ENCODE measurements at places on chromosomes 3 and 15.

DNA sequence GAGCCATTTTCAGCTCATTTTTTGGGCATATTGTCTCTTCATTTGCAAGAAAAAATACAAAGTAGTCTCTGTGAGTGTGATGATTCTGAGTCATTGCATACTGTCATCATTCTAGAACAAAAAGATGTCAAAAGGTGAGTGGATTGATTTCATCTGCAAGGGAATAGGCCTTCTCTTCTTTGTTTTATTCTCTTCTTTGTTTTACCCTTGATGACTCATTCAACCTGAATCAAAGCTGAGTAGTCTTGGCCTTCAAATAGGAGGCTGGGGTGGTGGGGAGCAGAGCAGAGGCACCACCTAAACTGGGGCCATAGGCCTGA is 25.4 kb downstream of the CYP19A1 start:
- DNase-seq, result no peak

DNA sequence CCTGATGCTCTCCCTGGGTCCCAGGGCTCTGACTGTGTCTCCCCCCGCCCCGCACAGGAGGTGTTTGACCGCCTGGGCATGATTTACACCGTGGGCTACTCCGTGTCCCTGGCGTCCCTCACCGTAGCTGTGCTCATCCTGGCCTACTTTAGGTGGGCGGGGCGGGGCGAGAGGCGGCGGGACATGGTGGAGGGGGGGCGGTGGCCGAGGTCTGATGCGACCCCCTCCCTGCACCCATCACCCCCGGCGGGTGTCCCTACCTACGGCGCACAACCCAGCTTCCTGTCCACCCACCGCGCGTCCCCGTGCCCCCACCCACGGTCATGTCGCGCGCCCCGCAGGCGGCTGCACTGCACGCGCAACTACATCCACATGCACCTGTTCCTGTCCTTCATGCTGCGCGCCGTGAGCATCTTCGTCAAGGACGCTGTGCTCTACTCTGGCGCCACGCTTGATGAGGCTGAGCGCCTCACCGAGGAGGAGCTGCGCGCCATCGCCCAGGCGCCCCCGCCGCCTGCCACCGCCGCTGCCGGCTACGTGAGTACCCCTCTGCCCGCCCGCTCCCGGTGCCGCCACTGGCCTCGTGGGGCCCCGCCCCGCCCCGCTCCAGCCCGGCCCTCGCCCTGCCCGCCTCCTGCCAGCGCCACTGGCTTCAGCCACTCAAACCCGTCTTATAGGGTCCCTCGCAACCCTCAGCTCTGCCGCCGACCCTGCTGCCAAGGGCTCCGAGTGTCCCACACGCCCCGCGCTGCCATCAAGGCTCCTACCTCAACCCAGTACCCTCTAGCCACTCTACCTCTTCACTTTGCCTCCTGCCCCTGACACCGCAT is 21.0 kb downstream of the PTH1R start:
- no peak for DNase-seq

GRCh38 chr15:42102646-42103235 is 8.4 kb upstream of the PLA2G4D start:
- no peak for DNase-seq

- DNase-seq, result no peak
Observed at GRCh38 chr3:46971151-46971550, 5.4 kb downstream of the CCDC12 start.

DNA sequence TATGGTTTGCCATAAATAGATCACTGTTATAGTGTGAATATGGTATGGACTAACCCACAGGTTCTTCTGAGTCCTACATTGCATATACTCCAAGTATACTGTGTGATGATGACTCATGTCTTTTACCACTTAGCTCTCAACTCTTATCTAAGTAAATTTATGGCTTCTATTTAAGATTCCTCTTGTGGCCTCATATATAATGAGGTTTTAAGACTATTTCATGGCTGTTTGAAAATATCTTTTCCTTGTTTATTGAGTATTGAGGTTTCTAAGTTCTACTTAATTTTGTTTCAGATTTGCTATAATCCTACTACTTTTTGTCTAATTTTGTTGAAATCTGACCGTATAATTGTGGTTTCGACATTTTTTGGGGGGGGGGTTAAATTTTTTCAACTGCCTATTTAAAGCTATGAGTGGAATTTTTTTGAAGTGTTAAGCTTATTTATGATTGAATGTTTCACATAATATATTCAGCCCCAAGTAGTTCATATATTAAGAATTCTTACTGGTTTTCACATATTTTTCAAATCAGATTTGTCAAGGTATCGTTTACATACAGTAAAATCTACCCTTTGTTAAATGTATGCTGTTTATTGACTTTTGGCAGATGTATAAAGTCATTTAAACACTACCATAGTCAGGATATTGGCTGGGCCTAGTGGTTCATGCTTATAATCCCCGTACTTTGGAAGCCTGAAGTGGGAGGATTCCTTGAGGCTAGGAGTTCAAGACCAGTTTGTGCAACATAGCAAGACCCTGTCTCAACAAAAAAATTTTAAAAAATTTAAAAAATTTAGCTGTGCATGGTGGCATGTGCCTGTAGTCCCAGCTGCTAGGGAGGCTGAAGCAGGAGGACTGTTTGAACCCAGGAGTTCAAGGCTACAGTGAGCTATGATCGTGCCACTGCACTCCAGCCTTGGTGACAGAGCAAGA is 11.7 kb downstream of the SLC25A36 start:
- DNase-seq, result no peak

DNA sequence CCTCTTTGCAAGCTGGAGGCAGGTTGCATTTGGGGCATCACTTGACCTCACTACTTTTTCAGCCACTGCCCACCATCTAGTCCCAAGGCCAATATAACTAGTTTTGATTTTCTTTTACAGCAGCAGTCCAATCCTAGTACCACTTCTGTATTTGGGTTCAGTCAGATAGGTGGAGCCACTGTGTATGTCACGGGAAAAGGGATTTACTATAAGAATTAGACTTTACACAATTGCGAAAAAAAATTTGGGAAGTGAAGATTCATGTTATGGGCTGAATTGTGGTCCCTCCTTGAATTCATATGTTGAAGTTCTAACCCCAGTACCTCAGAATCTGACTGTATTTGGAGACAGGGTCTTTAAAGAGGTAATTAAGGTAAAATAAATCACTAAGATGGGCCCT is 37.4 kb upstream of the NMNAT3 start:
- DNase-seq, result no peak

GRCh38 chr3:20101041-20101440 is 60.8 kb downstream of the KAT2B start:
- no peak for DNase-seq

DNA sequence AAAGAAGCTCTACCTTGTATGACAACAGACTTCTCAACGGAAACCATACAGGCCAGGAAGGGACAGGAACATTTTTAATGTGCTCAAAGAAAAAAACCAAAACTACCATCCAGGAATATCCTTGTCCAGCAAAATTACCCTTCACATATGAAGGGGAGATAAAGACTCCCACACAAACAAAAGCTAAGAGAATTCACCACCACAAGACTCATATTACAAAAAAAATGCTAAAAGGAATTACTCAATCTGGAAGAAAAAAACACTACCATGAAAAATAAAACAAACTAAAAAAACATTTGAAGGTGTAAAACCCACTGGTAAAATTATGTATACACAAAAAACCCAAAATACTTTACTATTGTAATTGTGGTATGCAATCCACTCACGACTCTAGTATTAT is 57.2 kb downstream of the DLG1 start:
- DNase-seq, result no peak

- no peak for DNase-seq
Observed at GRCh38 chr3:46325645-46326300, 28.1 kb upstream of the CCR2 start.

GRCh38 chr3:12159227-12159601 is 502 bp upstream of the TIMP4 start:
- DNase-seq, result peak; percentile 48

DNA sequence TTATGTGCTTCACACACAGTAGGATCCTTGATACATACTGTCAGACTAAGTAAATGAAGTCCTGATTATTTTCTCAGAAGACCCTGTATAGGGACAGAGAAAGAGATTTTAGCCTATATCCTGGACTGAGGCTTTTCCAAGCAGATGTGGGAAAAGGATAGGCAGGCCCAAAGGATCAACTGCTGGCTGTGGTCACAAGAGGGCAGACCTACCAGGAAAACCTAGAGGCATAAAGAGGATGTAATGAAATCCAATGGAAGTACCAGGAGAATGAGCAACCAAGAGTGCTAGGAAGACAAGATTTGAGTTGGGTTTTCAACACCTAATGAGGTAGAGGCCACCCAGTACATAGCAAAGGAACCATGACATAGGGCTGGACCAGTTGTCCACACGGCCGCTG is 23.1 kb downstream of the DCLK3 start:
- no peak for DNase-seq

DNA sequence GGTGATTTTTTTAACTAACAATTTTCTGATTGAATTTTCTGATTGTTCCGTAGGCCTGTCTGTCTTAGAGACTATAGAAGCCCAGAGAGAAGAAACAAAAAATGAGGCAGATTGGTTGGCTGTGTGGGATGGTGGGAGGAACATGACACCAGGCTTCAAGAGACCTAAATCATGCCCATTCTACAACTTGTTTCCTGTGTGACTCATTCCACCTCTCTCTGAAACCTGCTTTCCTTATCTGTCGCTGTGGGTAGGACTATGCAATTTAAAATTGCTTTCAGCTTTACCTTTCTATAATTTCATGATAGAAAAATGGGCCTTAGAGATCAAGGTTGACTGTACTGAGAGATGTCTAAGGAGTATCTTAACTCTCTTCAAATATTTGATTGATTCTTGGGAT is 44.5 kb downstream of the OXNAD1 start:
- DNase-seq, result no peak

- no peak for DNase-seq
Observed at GRCh38 chr3:196736670-196737374, 2.8 kb upstream of the PAK2 start.

DNA sequence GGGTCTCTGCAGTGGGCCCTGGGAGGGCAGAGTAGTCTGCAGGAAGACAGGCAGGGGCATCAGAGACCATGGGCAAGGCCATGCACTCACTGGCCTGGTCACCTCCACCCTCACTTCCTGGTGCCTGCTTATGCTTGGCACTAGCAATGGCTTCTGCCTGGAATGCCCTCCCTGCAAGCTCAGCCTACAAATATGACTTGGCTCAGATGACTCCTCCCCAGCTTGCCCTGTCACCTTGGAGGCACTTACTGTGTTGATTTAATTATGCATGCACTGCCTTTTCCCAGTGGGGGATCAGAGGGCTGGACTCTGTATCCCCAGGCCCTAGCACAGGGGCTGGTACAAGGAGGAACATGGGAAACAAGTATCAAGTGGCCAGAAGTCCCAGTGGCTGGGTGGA is 7.8 kb downstream of the C3orf18 start:
- no peak for DNase-seq

- no peak for DNase-seq
Observed at GRCh38 chr3:70501561-70501960, 189.1 kb upstream of the MDFIC2 start.

DNA sequence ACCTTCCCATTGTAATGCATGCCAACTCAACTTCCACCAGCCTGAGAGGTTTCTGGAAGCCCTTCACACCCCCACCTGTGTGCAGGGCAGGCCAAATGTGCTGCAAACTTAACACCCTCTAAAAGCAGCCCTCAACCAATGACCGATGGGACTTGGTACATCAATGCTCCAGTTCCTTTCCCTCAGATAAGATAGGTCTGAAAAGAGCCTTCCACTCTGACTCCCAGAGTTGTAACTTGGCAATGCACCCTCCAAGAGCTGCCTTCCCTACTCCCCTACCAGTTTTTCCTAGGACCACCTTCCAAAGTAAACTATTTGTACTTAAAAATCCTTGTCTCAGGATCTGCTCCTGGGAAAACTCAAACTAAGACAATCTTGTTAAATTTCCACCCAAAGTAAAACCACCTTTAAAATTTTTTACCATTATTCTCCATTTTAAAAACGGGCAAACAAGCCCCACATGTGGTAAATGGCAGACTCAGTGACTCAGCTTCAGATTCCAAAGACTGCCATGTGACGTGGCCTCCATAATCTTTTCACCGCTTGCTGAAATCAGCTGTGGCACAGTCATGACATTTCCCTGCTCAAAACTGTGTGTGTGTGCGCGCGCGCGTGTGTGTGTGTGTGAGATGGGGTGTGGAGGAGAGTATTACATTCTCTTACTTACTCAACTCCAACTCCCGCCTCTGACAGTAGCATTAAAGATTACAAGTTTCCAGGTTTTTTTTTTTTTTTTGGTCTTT is 17.2 kb downstream of the RASGRP1 start:
- DNase-seq, result no peak

GRCh38 chr3:126620738-126621137 is 34.2 kb downstream of the TXNRD3 start:
- DNase-seq, result no peak

- no peak for DNase-seq
Observed at GRCh38 chr3:130725746-130726145, 20.9 kb downstream of the PIK3R4 start.

DNA sequence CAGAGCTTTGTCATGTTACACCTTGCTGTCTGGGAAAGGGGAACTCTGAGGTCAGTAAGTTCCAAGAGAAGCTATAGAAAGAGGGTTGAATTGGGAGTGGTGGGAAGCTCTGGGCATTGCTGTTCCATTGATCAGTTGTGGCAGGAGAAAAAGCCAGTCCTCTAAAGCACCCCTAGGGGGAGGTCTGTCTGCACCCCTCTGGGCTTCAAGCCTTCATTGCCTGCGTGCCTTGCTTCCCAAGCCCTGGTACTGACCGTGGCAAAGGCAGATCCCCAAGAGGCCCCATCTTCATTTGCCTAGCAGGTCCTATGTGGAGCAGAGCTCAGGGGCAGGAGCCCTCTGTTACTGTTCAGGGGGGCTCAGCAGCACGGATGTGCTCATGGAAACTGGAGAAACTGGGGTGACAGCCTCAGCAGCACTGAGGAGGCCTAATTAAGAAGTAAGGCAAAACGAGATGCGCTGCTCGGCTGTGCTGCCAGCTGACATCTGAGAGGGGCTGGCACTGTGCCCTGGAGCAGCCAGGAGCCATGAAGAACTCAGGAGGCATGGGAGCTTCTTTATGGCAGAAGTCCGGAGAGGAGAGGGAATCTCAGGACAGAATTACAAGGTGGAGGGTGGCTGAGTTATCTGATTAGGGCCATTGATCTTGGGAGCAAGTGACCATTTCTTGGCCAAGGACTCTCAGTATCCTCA is 270.9 kb downstream of the RPLP1 start:
- DNase-seq, result no peak

DNA sequence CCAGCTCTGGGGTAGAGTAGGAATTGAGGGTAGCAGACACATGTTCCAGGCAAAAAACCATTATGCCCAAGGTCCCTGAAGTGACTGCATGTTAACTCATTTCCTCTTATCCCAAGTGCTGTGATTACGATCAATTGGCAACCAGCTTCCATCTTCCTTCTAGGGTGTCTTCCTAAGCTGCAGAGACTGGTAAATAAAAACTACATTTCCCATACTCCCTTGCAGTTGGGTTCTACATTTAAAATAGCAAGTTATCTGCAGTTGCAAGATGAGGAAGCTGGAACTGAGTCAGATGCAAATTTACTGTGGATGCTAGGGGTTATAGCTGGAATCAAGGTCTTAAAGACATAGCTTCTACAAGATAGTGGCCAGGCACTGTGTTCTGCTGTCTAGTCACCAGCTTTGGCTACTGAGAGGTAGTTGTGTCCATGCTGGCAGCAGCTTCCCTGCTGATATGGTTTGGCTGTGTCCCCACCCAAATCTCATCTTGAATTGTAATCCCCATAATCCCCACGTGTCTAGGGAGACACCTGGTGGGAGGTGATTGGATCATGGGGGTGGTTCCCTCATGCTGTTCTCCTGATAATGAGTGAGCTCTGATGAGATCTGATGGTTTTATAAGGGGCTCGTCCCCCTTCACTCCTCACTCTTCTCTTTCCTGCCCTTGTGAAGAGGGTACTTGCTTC is 51.3 kb upstream of the FBN1 start:
- no peak for DNase-seq

GRCh38 chr3:37466660-37467359 is 292.4 kb upstream of the LRRFIP2 start:
- DNase-seq, result no peak
